Body of pancreas (tissue), 4 donors: ENCODE measurements at places on chromosomes 11 and 22. TPM values are rescaled to one million over a fixed set of nuclear protein-coding genes. Genes with fewer than 3 reads are reported as not detected.

- no peak for DNase-seq
Observed at GRCh38 chr22:32478994-32479393, 4.4 kb downstream of the FBXO7 start.

DNA sequence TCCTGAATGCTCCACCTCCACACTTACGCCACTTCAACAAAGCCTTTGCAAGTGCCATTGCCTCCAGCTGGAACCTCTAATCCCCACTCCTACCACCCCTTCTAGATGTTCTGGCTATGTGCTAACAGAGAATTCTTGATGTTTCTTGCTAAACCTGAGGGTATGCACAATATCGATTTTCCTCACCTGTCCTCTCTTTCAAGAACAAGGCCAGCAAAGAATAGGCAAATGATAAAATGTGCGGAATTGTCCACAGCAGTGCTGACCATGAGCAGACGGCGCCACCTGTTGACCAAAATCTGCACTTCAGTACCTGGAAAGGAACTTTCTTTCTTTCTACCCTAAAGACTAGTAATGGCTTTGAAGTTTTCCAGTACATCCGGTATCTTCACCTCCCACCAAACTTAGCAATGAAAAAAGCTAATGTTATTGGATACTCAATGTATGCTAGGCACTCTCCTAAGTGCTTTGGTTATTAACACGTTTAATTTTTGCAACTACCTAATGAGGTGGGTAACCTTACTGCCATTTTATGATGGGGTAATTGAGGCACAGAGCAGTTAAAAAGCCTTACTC, 3.4 kb downstream of the TIMM10 start:
- peak; percentile 88 for DNase-seq

GRCh38 chr11:29173660-29174062, 843.2 kb downstream of the KCNA4 start:
- no peak for DNase-seq

Gene OR51I1
- total RNA-seq = not detected

Gene OR4A16
- total RNA-seq = not detected

DNA sequence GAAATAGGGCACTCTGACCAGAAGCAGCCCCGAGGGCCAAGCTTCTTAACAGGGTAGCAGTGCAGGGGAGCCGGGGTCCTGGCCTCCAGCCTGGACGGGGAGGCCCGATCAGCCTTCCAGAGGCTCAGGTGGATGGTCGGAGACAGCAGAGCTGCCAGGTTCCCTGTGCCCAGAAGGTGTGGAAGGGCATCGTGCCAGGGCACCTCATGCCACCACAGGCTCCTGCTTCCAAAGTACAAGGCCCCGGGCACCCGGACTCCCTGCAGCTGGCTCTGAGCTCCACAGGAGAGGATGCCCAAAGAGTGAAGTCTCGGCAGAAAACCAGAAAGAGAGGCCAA, 14.3 kb downstream of the EHD1 start:
- DNase-seq = no peak

DNA sequence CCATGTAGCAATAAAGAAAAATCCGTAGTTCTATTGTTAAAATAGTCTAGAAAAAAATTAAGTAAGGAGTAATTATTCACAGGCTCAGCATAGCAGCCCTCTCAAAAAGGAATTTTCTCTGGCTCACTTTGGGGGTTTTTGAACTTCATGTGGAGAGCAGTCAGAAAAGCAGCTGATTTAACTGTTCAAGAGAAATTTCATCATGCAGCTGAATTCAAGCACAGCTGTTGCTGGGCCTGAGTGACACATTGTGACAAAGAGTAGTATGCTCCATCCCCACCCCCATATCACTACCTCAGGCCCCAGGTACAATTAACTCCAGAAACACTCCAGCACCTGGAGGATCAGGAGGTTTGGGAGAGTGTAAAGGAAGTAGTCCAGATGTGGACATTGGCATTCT, 272.1 kb downstream of the FAM76B start:
- no peak for DNase-seq

Gene TRIM48
- not detected for total RNA-seq

Gene TYR
- total RNA-seq = not detected

GRCh38 chr11:11291041-11292015, 61.7 kb downstream of the CSNK2A3 start:
- DNase-seq = no peak

Gene LRP4
- total RNA-seq = 10.6 TPM

- no peak for DNase-seq
Observed at GRCh38 chr11:84024266-84024665, 738.1 kb upstream of the CCDC90B start.

- DNase-seq = no peak
Observed at GRCh38 chr11:104060004-104060794, 23.8 kb downstream of the DDI1 start.

Gene PANX3
- total RNA-seq = not detected
